Iris pigment epithelial cell (primary cell): ENCODE measurements at places on chromosomes 6 and 20.

- DNase-seq = peak; percentile 98
Measured at GRCh38 chr6:44489910-44490604, 102.6 kb downstream of the CDC5L start.

DNA sequence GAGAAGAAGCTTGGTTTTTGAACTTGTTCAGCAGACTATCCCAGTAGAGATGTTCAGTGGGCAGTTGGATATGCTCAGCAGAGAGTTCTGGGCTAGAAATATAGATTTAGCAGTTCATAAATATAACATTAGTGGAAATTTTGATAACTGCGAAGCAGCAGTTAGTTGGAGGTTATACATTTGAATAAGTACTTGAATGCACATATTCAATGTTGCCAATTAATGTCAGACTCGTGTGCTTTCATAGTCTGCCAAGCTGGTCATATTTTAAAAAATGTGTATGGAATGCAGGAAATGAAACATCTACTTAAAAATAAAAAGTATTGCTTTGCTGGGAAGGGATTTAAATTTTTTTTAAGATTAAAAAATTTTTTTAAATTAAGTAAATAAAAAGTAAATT is 92.5 kb upstream of the E2F3 start:
- no peak for DNase-seq

DNA sequence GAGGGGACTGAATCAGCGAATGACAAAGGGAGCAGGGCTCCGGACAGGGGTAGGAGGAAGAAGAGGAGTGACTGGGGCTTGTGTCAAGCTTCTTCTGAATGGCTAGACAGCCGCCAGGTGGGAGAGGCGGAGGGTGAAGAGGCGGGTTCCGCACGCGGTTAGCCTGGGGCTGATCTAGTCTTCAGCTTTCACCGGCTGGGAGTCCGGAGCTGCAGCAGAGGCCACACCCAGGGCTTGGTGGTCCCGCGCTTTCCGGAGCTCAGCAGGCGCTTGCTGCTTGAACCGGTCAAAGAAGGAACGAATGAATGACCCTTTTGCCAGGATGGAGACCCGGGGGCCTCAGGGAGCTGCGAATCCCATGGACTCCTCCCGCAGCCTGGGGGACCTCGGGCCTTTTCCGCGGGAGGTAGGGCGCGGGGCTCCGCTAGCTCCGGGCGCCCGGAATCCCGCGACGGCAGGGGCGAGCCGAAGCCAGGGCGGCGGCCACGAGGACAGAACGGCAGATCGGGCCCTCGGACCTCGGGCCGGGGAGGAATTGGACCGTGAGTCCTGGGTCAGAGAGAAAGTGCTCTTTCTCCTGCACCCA is at the start of gene C6orf141:
C6orf141 (plus strand) TSS at position 177 of the 586 bp plus-strand sequence; CDS start at position 302, 125 bp downstream.
- DNase-seq = no peak

DNA sequence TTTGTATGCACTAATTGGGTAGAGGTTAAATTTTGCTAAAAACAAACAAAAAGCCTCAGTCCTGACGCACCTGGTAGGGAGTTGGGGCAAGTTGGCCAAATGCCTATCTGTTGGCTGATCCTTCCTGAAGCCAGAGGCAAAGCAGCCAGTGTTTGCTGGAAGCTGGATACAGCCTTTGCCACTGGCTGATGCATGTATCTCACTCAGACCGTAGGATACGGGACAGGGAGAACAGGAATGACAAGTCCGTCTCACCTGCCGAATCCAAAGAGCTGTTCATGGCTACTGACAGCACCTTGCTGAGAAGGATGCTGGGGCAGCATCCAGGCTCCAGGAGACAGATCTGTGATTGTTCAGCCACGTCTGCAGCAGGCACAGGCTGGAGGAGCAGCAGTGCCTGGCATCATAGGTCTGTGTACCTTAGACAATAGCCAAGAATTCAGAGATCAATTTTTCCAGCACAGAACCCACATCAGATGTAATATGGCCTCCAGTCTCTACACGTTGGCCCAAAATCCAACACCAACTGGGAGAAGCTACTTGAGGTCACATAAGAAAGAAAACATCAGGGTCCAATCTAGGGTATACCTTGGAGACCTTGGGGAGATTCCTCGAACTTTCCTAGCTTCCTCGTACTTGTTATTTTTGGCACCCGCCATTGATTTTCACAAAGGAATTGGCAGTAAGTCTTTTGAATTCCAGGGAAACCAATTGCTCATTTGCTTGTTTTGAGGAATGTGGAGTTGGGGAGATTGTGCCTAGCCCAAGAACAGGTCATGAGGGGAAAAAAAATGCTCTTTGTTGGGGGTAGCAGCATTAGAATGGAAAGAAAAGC is 108.5 kb upstream of the ARMC2 start:
- DNase-seq = no peak

DNA sequence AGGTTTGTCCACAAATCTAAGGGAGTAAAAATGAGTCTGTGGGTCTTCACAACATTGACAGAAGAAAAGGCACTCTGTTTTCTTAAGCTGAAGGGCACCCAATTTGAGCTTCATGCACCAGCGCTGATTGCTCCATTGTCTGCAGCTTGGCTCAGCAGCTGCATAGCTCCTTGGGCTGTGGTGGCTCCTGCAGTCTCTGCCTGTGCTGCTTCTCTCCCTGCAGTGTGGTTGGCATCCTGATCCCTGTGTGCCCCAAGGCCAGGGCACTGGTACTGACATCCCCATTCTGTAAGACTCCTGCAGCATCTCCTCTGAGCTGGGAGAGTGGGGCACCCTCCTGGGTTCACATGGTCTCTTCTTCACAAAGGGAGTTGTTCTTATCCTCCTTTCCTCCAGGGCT is 83.2 kb upstream of the B3GAT2 start:
- no peak for DNase-seq

DNA sequence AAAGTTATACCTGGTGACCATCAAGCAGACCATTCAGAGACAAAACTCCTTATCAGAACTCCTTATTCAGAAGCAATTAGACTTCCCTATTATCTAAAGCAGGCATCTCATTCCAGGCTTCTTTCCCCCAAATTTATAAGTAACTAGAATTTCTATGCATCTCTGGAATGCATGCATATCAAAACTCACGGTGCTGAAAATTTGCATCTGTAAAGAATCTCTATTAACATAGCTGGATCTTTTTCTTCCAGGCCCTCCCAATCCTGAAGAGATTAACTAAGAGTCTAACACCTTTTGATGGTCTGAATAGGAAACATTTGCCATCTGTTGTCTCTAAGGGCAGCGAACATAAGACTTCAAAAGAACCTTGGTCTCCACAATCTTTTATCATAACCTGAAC is 22.8 kb upstream of the SLC52A3 start:
- DNase-seq = no peak

GRCh38 chr6:43123461-43124314 is 47.4 kb upstream of the SRF start:
- DNase-seq = no peak

GRCh38 chr6:52418606-52419005 is 1.5 kb upstream of the EFHC1 start:
- no peak for DNase-seq

- DNase-seq = no peak
Measured at GRCh38 chr6:7784706-7785105, 58.8 kb downstream of the BMP6 start.

DNA sequence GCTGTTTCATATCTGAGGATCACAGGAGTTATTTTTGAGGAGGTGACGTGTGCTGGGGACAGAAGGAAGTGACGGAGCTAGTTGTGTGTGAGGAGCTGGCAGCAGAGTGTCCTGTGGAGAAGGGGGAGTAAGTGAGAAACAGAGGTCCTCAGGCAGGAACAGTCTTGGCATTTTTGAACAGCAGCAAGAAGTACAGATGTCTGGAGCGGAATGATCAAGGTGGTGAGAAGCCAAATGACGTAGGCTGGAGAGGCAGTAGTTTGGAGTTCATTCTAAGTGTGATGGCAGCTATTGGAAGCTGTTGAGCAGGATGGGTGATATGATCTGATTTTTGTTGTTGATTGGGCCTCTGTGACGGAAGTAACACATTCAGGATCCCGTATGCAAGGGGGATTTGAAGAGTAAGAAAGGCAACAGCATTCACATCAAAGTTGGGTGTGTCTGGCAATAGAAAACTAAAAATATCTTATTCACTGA is 52.3 kb downstream of the SOBP start:
- DNase-seq = no peak

GRCh38 chr6:128069188-128069587 is 168.3 kb upstream of the THEMIS start:
- DNase-seq = peak; percentile 85

- DNase-seq = no peak
Measured at GRCh38 chr6:118953391-118953790, 18.4 kb upstream of the MCM9 start.

- no peak for DNase-seq
Measured at GRCh38 chr20:61918548-61918947, 147.1 kb downstream of the TAF4 start.

DNA sequence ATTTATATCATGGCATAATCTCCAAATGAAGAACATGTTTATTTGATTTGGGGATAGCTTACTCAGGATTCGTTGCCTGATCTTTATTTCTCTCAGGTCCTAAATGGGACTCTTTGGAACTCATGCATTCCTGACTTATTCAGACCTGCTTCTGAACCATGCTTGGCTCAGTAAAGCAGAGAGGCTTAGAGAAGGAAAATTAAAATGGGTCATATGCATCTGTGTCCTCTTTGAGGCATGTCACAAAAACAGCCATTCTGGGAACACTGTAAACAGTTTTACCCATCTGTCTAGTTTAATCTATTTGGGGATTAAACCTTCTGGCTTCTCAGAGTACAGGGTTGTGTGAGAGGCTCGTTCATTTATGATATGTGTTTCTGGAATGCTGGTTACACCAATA is 1017.3 kb downstream of the KIF16B start:
- no peak for DNase-seq

DNA sequence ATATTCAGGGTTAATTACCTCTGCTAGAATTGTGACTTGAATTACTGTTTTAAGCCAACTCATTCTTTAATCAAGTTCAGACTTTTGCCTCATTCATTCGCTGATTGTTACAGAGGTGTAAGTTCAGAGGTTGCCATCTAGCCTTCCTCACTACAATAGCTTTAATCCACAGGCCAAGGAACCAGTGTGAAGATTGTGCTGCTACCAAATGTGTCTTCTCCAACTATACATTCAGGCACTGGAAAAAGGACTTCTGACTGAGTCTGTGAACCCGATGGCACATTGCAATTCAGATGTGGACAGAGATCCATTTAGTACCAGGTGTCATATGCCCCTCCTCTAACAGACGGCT is 111.2 kb upstream of the ADGRF1 start:
- no peak for DNase-seq

DNA sequence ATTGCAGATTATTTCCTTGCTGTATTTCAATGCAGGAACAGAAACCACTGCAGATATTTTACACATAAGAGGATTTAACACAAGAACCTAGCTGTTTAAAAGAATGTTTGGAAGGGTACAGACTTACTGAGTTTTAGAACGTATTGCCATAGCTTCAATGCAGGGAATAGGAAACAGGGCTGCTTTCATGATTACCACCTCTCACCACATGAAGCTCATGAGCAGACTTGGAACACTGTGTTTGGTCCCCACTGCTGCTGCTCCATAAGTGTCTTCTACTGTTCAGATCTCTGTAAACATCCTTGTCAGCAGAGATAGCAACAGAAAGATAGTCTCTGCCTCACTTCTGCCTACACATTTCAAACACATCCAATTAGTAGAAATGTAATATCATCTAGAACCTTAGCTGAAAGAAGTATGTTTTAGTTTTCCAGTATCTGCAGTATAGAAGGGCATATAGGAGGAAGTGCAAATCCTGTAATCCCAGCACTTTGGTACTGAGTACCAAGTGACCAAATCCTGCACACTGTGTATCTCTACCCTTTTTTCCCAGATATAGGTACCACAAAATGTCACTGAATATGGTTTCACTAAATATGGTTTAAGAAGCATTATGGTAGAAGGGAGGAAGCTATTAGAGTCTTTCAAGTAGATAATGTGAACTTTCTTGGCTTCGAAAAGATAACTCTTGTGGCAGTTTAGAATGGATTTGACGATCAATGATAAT is 51.9 kb downstream of the STXBP5 start:
- DNase-seq = no peak

GRCh38 chr20:10674684-10675449 is 1.1 kb upstream of the JAG1 start:
- DNase-seq = peak; percentile 67

GRCh38 chr6:111866857-111867256 is 6.4 kb downstream of the FYN start:
- DNase-seq = no peak

- no peak for DNase-seq
Measured at GRCh38 chr6:125764121-125764671, 14.8 kb downstream of the HEY2 start.

DNA sequence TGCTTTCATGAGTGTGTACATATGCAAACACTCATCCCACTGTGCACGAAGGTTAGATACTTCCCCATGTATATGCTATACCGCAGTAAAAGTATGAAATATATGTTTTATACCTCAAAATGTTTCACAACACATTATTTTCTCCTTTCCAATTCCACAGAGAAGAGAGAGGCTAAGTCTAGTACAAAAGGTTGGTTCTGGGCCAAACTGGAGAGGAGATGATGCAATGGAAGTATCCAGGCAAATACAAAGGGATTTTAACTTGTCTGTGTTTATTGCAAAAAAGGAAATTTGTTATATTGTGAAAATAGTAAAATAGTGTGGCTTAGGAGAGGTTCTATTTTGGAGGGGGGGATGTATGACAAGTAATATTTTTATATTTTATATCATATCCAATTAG is 112.6 kb downstream of the PLCB1 start:
- DNase-seq = peak; percentile 89

DNA sequence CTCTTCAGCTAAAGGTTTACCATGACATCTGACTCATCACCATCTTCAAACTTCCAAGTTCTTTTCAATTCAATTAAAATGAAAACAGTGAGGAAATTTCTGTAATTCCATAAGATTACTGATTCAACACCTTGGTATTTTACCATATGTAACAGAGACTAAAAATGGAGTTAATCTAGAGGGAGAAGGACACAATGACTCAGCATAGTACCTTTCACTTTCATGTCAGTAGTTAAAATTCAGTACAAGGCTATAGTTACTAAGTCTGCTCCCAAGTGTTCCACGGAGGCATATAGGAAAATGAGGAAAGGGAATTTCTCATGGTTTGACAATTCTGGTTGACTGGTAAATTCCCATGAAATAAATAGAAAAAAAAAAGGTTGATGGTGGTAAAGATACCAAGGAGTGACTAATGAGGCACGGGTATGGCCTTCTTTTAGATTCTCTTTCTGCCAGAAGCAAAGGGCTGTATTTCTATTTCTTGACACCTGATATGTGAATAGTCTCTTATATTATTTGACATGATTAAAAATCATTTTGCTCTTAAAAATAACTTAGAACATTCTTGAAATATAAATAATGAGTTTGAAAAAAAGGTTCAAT is 526.7 kb upstream of the ADGRB3 start:
- DNase-seq = peak; percentile 66

- DNase-seq = peak; percentile 38
Measured at GRCh38 chr6:55895972-55896730, 20.8 kb upstream of the BMP5 start.

DNA sequence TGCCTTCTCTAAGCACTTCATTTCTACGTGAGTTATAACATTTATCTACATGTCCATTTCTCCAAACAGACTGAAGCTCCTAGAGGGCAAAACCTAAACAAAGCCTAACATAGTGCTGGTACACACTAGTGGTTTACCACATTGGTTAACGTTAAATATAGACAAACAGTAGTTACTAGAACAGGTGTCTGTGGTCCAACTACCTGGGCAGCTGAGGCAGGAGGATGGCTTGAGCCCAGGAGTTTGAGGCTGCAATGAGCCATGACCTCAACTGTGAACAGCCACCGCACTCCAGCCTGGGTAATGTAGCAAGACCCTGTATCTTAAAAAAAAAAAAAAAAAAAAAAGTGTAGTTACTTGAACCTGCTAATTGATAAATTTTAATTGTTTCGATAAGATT is 26.5 kb downstream of the PTPRK start:
- no peak for DNase-seq

GRCh38 chr6:46453216-46453615 is 38.0 kb downstream of the RCAN2 start:
- DNase-seq = peak; percentile 88
